SK-N-SH (cell line): ENCODE measurements at places on chromosomes 12 and 14. TPM values are rescaled to one million over a fixed set of nuclear protein-coding genes. Genes with fewer than 3 reads are reported as not detected.

GRCh38 chr14:93714605-93715004 lies 73.7 kb downstream of the PRIMA1 start:
- DNase-seq, result no peak
- no peak overlapping the region for H3K4me3 ChIP-seq
- no peak overlapping the region for H3K27ac ChIP-seq
- H3K36me3 ChIP-seq, result no peaks in the 10 kb centered on the region
- H3K27me3 ChIP-seq, result no peaks in the 10 kb centered on the region

DNA sequence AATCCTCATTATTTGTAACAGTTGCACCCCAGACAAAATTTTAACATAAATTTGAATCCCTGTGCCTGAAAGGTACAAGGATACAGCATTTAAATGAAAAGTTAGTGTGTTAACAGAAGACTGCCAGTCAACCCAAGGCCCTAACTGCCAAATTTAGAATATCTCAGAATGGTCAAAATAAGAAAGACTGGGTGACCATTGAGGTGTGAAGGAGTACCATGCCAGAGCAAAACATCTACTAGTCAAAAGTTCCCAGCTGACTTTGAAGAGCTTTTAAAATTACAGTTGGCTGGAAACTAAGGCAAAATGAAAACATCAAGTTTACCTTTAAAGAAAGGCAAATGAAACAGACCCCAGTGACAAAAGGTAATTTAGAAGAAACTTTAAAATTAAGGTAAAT lies 18.4 kb downstream of the SAV1 start:
- peaks cover 6% of the 10 kb centered on the region for H3K36me3 ChIP-seq
- no peak overlapping the region for H3K4me3 ChIP-seq
- H3K27me3 ChIP-seq, result no peaks in the 10 kb centered on the region
- no peak for DNase-seq
- no peak overlapping the region for H3K27ac ChIP-seq

Gene CISTR
- not detected in 2 replicates for polyA plus RNA-seq

Gene FLRT2
- polyA plus RNA-seq, result 10.8 and 14.1 TPM in 2 replicates

- H3K36me3 ChIP-seq, result no peaks in the 10 kb centered on the region
- no peak overlapping the region for H3K27ac ChIP-seq
- H3K4me1 ChIP-seq, result no peaks in the 10 kb centered on the region
- no peak overlapping the region for H3K4me3 ChIP-seq
These were observed 3.1 kb upstream of the GYS2 start for GRCh38 chr12:21607701-21608100.

DNA sequence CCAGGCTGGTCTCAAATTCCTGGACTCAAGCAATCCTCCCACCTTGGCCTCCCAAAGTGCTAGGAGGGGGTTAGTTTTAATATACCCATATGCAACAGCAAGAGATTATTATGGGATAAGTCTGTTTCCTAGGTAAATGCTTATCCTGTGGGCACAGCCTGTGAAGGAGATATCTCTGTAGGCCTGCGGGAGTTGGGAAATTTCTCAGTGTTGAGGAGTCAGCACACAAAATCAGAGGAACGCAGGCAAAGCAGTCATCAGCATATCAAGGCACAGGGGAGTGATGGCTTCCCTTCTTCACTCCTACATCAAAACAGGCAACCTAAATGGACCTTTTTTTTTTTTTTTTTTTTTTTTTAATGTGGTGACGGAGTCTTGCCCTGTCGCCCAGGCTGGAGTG lies 20.9 kb upstream of the TMED10 start:
- DNase-seq, result no peak
- H3K36me3 ChIP-seq, result no peaks in the 10 kb centered on the region
- no peaks in the 10 kb centered on the region for H3K27me3 ChIP-seq
- no peak overlapping the region for H3K27ac ChIP-seq
- no peak overlapping the region for H3K4me3 ChIP-seq

Gene ABCD2
- polyA plus RNA-seq, result 0.02 and 0.10 TPM in 2 replicates

GRCh38 chr12:130424858-130425697 lies 87.4 kb downstream of the PIWIL1 start:
- H3K27ac ChIP-seq, result no peak overlapping the region; the same call in 1 of the 2 replicates
- H3K4me1 ChIP-seq, result no peaks in the 10 kb centered on the region; the same call in 1 of the 2 replicates
- no peaks in the 10 kb centered on the region; the same call in 1 of the 2 replicates for H3K36me3 ChIP-seq
- no peak overlapping the region for H3K4me3 ChIP-seq
- DNase-seq, result no peak
